Gastrocnemius medialis (tissue), 4 donors: ENCODE measurements at places on chromosomes 11 and 22.

GRCh38 chr11:117983163-117983475, 3.1 kb upstream of the IL10RA start:
- no peak for DNase-seq

GRCh38 chr11:90330632-90331031, 107.8 kb upstream of the CHORDC1 start:
- DNase-seq: no peak

DNA sequence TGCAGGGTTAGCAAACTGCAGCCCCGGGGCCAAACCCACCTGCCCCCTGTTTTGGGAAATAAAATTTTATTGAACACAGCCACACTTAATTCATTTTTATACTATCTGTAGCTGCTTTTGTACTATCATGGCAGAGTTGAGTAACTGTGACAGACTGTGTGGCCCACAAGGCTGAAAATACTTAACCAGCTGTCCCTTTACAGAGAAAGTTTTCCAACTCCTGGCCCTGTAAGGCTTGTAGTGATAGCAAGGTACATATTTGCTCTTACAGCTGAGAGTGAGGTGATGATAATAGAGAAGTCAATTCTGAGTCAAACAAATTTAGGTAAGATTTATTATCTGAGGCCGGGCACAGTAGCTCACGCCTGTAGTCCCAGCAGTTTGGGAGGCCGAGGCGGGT, 87.4 kb upstream of the SLC6A5 start:
- DNase-seq: no peak

DNA sequence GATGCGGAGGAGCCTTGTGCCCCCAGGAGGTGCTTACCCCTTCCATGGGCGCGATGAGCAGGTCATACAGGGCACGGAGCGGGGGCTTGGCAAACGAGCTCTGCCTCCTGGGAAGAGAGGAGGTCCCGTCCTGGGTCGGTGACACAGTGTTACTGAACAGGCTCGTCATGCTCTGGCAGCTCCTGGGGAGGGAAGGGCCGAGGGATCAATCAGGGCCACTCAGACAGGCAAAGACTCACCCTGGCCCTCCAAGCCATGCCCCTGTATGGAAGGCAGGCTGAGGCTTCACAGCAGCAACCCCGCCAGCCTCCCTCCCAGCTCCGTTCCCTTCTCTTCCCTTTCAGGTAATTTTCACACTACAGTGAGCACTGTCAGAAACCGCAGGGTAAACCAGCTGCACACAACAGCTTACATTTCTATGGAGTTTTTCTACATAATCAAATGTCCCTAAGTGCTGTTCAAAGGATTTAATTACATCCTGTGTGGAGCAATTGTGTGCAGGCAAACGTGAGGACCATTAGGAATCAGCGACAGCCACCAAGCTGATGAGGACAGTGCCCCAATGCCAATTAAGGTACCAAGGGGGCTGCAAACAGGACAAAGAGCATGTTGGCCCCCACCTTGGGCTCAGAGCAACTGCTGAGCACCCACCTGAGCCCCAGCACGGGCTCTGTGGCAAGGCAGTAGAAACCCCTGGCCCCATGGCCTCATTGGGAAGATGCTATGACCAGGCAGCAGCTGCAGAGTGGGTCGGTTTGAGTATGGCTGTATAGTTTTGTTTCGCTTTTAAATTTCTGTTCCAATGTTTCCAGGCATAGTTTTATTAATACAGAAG, 95.4 kb upstream of the PITPNB start:
- DNase-seq: no peak

GRCh38 chr11:134070342-134070845, 1.5 kb downstream of the JAM3 start:
- no peak for DNase-seq
